NCI-H1694 treated with DMSO at 0.1 percent for 48 hours (cell line): ENCODE measurements at places on chromosomes 5 and 9.

DNA sequence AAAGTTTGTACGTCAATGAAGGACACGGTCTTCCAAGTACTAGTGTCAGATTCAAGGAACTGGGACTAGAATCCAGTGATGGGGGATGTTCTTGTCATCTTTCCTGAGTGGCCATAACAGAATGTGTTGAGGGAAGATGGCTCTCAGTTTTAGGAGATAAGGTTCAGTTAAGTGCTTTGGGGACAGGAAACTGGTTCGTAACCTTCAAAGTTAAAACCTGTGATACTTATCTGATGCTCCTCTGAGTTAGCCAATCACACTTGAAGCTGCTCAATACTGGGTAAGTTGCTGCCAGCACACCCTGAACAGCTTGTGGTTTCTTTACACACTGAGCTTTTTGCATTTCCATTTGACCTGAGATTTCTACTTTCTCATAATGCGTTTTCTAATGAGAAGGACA, 64.4 kb downstream of the PIK3R1 start:
- no peak for DNase-seq

DNA sequence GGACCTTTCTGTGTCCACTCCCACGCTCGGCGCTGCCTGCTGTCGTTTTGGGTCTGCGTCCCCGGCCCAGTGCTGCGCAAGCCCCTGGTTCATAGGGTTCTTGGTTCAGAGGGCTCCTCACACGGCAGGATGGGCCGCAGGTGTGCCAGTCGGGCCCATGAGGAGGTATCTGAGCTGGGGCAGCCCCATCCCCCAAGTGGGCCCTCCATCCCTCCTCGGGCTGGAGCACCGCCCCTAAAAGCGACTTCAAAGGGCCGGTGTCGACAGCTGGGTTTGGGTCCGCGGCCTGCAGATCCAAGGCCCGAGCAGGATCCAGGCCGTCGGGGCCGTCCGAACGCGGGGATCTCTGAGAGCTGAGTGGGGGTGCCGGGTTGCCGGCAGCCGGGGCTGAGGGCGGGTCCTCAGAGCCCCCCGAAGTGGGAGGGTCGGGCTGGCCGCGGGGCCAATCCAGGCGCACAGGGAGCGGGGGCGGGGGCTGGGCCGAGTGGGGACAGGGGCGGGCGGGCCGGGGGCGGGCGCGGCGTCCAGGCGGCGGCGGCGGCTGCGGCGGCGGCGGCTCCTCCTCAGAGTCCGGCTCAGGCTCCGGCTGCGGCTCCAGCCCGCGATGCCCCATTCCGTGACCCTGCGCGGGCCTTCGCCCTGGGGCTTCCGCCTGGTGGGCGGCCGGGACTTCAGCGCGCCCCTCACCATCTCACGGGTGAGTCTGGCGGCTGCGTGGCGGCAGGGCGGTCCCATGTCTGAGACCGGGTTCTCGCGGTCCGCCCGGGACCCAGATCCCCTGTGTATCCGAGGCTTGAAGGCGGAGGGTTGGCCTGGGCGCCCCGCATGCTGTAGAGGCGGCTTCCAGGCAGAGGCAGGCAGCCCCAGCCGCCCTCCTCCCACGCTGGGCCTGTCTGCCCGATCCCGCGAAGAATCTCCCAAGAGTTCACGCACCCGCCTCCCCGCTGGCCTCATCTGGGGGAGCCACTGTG, at the start of gene PDLIM4:
PDLIM4 (plus strand) TSS at position 566 of the 971 bp plus-strand sequence; CDS start at position 605, 39 bp downstream.
- DNase-seq = no peak

DNA sequence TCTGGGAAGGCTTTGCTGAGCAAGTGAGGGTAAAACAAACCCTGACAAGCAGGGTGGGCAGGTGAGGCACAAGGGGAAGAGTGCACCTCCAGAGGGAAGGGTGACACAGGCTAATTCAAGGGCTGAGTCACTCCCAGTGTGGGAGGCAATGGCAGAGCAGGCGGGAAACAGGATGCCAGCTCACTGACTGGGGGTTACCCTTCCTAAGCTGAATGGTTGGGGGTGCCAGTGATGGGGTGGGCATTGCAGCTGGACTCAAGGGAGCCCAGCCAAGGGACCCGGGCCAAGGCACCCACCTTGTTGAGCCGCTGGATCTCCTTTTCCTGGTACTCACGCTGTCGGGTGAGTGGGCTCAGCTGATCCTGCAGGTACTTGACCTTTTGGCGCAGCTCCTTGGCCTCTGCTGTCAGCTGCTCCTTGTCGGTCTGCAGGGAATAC, 18.4 kb downstream of the GPX3 start:
- DNase-seq = no peak

- no peak for DNase-seq
These were observed 219.1 kb downstream of the ADAMTS6 start for GRCh38 chr5:65262649-65263059.

- DNase-seq = no peak
These were observed 45.4 kb downstream of the SNX30 start for GRCh38 chr9:112795921-112796320.

DNA sequence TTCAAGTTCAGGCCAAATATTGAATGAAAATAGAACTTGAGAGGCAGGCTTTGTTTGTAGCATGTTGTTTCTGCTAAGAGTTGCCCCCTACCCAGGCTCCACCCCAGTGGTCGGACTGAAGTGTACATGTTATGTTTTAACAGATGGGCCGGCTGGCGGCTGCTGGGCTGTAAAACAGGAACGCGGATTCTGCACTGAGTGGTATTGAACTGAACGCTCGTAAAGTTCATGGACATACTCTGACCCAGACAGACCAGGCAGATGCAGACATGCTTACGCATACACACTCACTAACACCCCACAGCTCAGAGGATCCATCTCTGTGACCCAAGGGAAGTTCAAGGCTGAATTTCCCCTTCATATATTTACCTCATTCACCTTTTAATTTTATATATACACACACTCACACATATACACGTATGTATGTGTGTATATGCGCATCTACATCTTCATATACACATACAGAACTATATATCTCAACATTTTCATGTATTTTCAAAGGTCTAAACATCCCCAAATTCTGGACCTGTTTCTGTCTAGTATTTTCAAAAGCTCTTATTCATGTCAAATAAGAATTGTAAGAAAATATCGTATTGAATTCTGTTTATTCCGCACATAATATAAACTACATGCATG, 1.4 kb downstream of the MARCHF3 start:
- no peak for DNase-seq

DNA sequence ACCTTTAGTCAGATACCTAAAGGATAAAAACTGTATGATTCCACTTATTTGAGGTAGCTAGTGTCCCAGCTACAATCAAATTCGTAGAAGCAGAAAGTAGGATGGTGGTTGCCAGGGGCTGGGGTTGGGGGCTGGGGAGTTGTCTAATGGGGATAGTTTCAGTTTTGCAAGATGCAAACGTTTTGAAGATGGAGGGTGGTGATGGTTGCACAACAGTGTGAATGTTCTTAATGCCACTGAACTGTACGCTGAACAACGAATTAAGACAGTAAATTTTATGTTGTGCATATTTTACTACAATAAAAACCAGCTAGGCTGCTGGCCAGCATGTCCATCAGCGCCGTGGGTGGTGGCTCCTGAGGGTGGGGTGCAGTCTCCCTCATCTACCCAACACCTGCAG, 137.8 kb downstream of the GADD45G start:
- DNase-seq = no peak

DNA sequence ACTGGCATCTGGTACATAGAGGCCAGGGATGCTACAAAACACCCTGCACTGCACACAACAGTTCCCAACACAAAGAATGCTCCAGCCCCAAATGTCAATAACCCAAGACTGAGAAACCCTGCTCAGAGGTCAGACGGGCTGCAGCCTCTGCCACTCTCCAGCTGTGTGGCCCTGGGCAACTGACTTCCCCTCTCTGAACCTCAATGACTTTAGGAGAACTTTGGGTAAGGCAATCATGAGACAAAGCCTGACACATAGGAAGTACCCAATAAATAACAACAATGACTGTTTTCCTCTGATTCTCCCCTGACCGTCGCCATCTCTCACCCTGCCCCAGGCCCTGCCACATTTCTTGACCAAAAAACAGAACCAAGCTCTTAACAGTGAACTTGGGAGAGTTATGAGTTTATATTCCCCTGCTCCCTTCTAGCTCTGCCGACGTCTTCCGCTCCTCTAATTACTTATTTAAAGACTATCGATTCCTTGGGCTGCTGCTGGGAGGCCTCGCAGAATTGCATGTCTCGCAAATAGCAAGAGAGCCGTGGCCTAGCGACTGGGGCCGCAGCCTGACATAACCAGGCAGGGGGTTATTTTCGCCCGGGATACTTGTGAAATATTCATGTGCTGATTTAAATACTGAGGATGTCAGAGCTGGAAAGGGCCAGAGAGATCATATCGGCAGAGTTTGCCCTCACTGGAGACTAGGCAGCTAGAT, 24.5 kb upstream of the CRB2 start:
- no peak for DNase-seq

GRCh38 chr9:106655966-106656365, 207.0 kb upstream of the ZNF462 start:
- DNase-seq = no peak

GRCh38 chr5:137751869-137752491, 2.2 kb downstream of the HNRNPA0 start:
- DNase-seq = peak; percentile 58
